ENCODE measurements at places on chromosomes 3 and 15.

- no peak for DNase-seq
Observed at GRCh38 chr15:32657198-32657883, 15.8 kb downstream of the SCG5 start.

- DNase-seq: no peak
Observed at GRCh38 chr3:53044371-53044710, 1.5 kb downstream of the SFMBT1 start.

- no peak for DNase-seq
Observed at GRCh38 chr3:62319570-62320243, 53.6 kb downstream of the FEZF2 start.

DNA sequence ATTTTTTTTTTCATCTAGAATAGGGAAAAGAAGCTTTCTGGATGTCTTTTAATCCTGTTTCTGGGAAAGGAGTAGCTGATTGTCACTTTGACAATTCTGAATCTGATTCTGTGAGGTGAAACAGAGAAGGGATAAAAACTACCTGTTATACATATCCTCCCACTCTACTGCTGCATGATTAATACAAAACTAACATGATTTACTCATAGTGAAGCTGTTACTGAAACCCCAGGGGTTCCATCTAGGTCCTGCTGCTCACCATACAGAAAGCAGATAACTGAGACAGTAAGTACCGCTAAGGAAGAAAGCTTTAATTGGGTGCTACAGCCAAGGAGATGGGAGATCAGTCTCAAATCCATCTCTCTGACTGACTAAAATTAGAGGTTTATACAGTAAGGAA, 610.9 kb upstream of the ALCAM start:
- no peak for DNase-seq

DNA sequence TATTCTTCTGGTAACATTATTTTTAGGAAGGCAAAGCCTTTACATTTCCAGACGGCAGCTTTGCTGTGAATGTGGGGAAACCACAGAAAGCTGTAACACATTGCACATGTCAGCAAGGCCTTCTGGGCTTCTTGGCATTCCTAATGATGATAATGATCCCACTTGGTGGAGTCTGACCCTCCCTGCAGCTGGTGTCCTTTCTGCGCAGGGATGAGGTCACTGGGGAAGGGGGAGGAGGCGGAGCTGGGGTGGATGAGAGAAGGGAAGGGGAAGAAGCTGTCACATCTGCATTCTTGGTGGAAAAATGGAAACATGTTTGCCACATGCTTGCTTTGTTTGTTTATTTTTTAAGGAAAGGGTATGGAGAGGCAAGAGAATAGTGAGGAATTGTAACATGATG, 68.6 kb downstream of the FILIP1L start:
- DNase-seq: peak; percentile 88

GRCh38 chr3:113532698-113533533, 561 bp downstream of the SIDT1 start:
- DNase-seq: peak; percentile 52

- DNase-seq: no peak
Observed at GRCh38 chr3:111311709-111312235, 230.2 kb upstream of the CD96 start.

- DNase-seq: no peak
Observed at GRCh38 chr3:185457376-185457775, 41.5 kb downstream of the TMEM41A start.

GRCh38 chr15:64536244-64536836, 76.0 kb downstream of the ZNF609 start:
- no peak for DNase-seq

GRCh38 chr3:37320276-37320675, 145.9 kb upstream of the LRRFIP2 start:
- no peak for DNase-seq

GRCh38 chr3:189096092-189096491, 75.7 kb upstream of the TPRG1 start:
- DNase-seq: no peak

GRCh38 chr15:101135532-101136166, 116.2 kb downstream of the CHSY1 start:
- no peak for DNase-seq

DNA sequence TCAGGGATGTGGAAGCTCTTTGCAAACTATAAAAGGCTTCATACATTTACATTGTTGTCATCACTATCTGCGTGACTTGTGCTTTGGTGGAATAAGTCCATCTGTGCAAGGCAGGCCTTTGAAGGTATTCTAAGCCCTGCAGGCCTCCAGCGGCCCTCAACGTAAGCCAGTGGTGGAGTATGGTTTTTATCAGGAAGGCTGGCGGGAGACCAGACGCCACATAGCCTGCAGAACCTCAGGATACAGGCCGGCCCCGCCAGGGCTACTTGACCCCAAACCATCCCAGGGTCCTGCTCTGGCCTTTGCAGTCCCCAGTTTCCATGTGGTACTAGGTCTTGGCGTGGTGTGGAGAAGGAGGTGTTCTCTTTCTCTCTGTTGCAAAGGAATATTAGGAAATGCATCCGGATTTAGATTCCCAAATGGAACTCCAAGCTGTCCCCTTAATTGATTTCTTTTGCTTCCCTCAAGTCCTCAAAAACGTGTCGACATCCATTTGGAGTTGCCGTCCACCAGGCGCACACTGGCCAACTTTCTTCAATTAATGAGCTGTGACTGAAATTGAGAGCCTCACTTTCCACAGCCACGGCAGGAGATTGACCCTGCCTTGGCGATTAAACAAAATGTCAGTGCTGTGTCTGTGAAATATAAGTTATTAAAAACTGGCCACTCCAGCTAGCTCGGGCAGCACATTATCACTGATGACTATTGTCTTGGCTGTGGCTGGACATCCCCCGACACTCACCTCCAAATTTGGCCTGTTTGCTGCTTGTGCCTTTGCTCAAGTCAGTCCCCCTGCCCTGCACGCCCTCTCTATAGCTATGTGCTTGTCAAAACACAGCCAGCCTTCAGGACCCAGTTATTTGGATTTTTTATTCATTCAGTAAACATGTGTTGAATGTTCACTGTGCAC, 239.8 kb upstream of the TLE3 start:
- DNase-seq: peak; percentile 75

DNA sequence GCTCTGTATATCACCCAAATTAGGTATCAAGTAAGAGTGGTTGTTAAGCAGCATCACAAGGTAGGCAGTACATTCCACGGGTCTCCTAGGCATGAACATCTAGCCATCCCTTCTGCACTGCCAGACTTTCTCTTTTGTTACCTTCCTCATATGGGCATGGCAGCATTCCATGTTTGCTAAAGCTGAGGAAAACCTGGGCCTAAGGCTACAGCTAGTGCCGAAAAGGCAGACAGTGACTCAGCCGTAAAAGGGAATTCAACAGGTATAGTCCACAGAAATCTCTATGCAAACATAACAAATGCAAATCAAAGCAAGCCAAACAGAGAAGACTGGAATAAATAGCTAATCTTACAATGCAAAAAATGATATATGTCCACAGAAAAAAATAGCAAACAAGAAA, 645.4 kb downstream of the ZBBX start:
- DNase-seq: no peak

GRCh38 chr3:123034996-123035395, 7.4 kb upstream of the SEMA5B start:
- no peak for DNase-seq

DNA sequence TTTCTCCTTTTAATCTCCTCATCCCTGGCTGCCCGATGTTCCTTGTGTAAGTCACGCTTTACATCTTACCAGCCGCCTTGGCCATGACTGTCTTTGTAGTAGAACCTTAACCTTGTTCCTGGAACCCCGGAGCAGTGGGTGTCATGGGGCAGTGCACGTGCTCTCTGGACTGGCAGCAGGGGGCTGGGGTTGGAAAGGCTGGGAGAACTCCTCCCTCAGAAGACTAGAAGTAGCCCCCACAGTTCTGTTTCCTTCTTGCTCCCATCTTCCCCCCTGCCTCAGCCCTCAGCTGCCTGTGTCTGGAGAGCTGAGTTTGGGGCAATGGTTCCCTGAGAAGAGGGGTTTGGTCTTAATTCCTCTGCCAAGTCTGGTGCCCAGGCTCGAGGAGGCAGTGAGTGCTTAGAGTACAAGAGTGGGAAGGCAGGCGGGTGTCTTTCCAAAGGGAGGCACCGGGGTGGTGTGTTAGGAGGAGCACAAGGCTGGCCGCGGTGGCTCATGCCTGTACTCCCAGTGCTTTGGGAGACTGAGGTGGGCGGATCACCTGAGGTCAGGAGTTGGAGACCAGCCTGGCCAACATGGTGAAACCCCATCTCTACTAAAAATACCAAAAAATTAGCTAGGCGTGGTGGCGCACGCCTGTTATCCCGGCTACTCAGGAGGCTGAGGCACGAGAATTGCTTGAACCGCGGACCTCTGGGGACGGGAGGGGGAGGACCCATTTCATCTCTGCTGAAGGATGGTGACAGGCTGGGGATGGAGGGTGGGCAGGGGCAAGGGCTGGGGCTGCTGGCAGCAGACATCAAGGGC, 100.4 kb downstream of the VGLL4 start:
- DNase-seq: peak; percentile 13

DNA sequence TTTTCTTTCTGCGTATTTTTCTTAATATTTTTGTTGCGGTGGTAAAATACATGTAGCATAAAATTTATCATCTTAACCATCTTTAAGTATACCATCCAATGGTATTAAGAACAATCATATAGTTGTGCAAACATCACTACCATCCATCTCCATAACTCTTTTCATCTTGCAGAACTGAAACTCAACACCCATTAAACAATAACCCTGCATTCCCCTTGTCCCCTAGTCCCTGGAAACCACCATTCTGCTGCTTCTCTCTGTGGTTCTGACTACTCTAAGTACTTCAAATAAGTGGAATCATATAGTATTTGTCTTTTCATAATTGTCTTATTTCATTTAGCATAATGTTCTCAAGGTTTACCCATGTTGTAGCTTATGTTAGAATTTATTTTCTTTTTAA, 67.3 kb upstream of the EOMES start:
- DNase-seq: no peak

- no peak for DNase-seq
Observed at GRCh38 chr15:28084547-28084946, 14.6 kb downstream of the OCA2 start.

GRCh38 chr15:42371096-42371495, 11.8 kb downstream of the CAPN3 start:
- no peak for DNase-seq

- no peak for DNase-seq
Observed at GRCh38 chr3:141440942-141441341, 45.9 kb upstream of the RASA2 start.

DNA sequence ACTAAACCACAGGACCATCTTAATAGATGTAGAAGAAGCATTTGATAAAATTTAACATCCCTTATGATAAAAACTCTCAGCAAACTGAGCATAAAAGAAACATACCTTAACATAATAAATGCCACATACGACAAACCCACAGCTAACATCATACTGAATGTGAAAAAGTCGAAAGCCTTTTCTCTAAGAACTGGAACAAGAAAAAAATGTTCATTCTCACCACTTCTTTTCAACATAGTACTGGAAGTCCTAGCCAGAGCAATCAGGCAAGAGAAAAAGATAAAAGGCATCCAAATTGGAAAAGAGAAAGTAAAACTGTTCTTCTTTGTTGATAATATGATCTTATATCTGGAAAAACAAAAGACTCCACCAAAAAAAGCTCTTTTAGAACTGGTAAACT, 134.2 kb downstream of the RPL22L1 start:
- DNase-seq: no peak

DNA sequence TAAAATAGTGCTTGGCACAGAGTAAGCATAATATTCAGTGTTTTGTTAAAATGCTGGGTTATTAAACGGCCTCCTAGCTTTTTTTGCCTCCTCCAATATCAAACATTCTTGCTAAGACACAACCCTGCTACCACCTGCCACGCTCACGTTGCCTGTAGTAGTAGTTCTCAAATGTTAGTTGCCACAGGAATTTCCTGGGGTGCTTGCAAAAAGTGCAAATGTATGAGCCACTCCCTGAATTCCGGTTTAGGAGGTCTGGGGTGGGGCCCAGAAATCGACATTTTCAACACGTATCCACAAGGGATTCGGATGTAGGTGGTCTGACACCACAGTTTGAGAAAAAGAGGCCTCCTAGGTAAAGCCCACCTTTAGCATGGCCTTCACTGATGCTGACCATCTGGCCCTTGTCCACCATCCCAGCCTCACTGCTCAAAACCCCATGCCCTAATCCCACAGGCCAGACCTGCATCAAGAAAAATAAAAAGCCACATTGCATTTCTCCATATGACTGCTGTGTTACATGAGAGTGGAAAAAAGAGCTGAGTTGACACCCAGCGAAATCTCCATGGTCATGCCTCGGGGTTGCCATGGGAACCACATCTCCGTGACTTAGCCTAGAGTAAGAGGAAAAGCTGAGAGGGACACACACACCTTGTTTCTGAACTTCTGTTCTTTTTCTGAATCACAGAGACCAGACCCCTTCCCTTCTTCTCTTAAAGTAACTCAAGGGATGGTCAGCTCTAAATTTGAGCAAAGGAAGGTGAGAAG, 116.4 kb upstream of the HES1 start:
- DNase-seq: no peak

DNA sequence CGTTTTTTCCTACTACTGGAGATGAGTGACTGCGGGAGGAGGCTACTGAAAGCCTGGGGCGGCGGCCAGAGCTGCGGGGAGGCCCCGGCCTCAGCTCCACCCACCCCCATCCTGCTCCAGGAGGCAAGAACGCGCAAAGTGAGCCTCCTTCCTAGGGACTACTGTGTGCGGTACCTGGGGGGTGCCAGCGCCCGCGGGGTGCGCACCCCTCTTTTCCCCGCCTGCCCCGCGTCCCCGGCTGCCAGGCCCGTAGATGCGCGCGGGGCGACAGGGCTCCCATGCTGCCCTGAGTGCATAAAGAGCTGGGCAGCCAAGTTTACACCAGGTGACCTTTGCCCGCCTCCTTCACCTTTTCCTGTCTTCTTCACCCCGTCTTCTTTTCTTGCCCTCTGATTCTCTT, 2.5 kb upstream of the USF3 start:
- DNase-seq: no peak

GRCh38 chr3:36871379-36872126, 73.3 kb downstream of the TRANK1 start:
- DNase-seq: no peak

- DNase-seq: peak; percentile 59
Observed at GRCh38 chr15:65312400-65312916, 8.0 kb downstream of the RNU5B-1 start.

DNA sequence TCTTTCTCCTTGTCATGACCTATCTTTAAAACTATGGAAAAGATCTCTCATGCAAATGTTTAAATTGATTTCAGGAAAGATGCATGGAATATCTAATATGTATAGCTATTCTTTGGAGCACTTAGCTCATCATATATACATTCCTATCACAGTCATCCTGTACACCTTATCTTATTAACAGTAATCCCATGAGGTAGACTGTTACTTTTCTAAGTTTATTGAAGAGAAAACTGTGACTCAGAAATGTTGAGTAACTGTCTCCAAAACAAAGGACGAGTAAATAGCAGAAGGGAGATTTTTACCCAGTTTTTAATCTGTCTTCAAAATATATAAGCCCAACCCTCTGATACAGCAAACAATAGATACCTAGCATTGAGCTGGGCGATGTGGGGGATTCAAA, 308.3 kb downstream of the GAP43 start:
- no peak for DNase-seq

GRCh38 chr15:100987143-100987542, 68.0 kb downstream of the LRRK1 start:
- no peak for DNase-seq

All from right hindlimb (tissue), 1 donor.